ENCODE measurements at places on chromosomes 16 and 17.

DNA sequence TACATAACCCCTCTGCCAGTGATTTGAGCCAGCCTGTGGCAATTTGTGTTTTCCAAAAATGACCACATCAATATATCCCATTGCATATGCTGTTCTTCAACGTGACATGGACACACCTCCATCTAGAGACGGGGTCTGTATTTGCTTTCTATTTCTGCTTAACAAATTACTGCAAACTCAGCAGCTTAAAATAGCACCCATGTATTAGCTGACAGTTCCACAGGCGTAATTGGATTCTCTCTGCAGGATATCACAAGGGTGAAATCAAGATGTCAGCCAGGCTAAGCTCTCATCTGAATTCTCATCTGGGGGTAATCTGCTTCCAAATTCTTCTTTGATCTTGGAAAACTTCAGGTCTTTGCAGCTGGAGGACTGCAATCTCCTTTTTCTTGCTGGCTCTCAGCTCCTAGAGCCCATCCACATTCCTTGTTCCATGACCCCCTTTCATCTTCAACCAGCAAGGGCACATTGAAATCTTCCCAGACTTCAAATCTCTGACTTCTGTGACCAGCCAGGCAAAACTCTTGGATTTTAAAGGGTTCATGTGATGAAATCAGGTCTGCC lies 8.2 kb downstream of the KRT9 start:
- DNase-seq = no peak

GRCh38 chr17:11332706-11333105 lies 91.7 kb downstream of the SHISA6 start:
- no peak for DNase-seq

GRCh38 chr16:46627746-46628145 lies 6.6 kb upstream of the SHCBP1 start:
- no peak for DNase-seq

DNA sequence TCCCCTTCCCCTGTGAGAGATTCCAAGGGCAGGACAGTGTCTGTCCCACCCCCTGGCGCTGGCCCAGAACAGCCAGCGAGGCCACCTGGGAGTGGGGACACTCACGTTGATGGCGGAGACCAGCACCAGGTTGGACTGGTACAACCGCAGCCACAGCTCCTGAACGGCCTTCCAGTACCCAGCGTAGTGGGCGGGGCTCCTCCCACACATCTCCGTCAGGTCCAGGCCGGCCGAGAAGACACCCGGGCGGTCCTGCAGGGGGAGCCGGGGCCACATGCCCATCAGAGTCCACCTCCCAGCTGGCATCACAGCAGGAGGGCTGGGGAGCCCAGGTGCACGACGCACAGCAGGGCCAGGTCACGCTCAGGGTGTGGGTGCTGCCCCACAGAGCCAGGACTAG lies 7.1 kb downstream of the ECI1 start:
- no peak for DNase-seq

- DNase-seq = no peak
These were observed 27.0 kb downstream of the ATP6V0A1 start for GRCh38 chr17:42485680-42486079.

DNA sequence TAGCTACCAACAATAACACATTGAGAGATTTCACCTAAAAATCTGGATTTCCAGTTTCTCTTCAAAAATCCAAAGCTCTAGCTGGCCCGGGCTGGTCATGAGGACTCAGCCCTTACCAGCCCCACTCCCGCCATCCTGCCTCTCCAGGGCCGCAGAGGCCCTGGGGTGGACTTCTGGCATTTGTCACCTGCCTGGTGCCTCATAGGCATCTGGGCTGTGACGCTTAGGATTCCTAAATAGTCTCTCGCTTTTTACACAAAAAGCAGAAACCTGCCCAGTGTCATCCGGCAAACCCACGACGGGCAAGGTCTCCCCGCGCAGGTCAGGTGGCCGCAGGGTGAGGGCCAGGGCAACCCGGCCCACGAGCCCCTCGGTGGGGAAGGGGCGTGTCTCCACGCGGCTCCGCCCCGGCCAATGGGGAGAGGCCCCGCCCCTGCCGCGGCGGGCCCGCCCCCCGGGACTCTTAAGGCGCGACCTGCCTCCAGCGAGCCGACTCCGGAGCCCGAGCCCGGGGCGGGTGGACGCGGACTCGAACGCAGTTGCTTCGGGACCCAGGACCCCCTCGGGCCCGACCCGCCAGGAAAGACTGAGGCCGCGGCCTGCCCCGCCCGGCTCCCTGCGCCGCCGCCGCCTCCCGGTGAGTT lies at the start of gene VASN:
Gene VASN (plus strand): TSS at position 492 of the 644 bp plus-strand sequence. CDS start 9,030 bp downstream, outside the sequence.
- DNase-seq = peak; percentile 57

GRCh38 chr17:45646288-45646988 lies 137.7 kb upstream of the CRHR1 start:
- no peak for DNase-seq

DNA sequence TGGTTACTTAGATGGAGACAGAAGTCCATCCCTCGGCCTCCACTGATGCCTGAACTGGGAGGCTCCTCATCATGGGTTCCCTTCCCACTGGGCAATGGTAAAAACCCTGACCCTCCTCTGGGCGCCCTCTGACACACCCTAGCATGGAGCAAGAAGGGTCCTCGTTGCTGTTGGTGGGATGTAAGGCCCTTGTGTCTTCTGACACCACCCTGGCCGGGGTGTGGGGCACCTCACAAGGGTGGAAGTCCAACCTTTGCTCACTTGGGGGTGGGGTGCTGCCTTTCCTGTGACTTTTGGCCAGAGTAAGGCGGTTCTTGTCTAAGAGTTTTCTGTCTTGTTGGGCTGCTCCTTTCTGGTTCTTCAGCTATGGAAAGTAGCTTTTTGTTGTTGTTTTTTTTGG lies 28.7 kb downstream of the MPRIP start:
- no peak for DNase-seq

DNA sequence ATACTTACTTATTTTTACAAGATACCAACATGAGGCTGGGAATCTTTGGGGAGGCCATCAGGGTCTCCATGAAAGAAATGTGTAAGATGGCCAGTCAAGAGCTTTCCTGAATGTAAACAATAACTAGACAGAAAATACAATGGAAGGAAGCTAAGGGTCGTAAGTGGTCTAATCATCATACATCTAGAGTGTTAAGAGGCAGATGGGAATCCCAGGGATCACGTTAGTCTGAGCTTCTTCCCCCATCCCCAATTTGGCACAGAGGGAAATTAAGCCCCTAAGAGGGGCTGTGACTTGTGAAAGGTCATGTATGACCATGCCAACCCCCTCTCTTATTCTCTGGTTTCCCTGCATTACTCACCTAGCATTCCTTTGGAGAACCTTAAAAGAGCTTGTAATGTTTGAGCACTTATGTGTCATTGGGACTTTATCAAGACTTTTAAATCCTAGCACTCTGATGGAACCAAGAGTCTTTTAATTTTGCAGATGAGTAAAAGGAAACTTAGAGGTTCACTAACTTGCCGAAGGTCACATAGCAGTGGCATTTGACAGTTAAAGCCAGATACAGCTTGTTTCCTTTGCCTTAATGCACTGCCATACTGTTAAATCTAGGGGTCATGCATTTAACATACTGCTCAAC lies 46.1 kb downstream of the DCUN1D3 start:
- no peak for DNase-seq

DNA sequence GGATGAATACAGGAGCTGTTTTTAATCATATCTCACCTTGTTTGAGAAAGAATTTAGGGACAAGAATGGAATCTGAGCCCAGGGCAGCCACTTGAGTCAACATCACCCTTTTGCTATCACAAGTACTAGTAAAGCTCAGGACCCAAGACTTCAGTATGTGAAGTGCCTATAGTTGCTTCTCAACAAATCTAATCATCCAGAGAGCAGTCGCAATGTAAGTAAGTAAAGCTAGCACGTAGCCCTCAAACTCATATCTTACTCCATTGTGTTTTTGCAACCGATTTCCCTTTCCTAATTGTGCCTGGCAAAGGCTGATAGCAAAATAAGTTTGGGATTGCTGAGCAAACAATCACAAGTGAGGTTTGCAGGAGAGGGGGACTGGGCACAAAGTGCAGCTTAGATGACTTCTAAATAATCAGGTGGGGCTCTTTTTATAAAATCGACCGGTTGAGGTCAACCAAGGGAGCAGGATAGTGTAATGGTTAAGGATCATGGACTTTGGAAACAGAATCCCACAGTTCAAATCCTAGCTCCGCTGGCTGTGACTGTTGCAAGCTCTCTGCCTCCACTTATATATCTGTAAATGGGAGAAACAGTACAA lies 13.0 kb downstream of the TOB1 start:
- DNase-seq = no peak

- DNase-seq = no peak
These were observed 173.0 kb downstream of the FOXL1 start for GRCh38 chr16:86751076-86752030.

GRCh38 chr16:16828913-16829398 lies 450.0 kb downstream of the NPIPA7 start:
- DNase-seq = no peak

GRCh38 chr16:31185339-31185738 lies 5.4 kb downstream of the FUS start:
- no peak for DNase-seq

DNA sequence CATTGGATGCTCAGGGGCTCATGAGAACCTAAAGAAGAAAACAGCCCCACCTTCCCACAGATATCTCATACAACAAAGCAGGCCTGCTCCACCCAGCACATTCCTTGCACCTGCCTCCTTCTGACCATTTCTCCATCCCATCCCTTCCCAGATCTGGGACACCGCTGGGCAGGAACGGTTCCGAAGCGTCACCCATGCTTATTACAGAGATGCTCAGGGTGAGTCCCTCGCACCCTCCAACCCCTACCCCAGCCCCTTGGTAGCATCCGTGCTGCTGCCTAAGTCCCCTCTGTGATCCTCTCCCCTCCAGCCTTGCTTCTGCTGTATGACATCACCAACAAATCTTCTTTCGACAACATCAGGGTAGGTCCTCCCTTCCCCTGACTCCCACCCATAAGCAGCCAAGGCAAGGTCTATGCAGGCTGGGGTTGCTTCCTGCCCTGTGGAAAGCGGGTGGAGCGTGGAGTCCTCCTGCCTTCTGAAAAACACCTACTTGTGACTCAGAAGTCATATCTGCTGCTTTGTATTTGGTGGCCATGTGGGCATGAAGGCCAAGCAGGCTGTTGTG lies 5.4 kb upstream of the NHERF1 start:
- DNase-seq = no peak

GRCh38 chr17:41793784-41794539 lies 7.5 kb upstream of the JUP start:
- no peak for DNase-seq

- no peak for DNase-seq
These were observed 155.8 kb downstream of the SNX29 start for GRCh38 chr16:12132290-12132689.

DNA sequence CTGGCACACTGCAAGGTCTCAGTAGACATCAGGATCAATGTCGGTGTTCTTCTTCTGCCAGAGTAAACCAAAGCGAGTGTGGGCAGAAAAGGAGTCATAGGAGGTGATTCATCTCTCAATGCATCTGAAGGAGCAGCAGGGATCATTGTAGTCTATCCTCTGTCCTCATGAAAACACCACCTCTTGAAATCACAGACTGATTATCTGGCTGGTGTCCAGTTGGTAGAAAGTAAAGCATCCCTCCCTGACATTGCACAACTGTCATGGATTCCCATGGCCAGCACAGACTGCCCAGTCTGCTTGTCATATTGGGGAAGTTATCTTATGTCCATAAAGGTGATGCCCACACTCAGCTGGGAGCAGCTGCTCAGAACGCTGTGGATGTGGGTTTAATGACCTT lies 74.1 kb downstream of the ABCC12 start:
- no peak for DNase-seq

- DNase-seq = no peak
These were observed 1.4 kb upstream of the PITPNA start for GRCh38 chr17:1563786-1564613.

DNA sequence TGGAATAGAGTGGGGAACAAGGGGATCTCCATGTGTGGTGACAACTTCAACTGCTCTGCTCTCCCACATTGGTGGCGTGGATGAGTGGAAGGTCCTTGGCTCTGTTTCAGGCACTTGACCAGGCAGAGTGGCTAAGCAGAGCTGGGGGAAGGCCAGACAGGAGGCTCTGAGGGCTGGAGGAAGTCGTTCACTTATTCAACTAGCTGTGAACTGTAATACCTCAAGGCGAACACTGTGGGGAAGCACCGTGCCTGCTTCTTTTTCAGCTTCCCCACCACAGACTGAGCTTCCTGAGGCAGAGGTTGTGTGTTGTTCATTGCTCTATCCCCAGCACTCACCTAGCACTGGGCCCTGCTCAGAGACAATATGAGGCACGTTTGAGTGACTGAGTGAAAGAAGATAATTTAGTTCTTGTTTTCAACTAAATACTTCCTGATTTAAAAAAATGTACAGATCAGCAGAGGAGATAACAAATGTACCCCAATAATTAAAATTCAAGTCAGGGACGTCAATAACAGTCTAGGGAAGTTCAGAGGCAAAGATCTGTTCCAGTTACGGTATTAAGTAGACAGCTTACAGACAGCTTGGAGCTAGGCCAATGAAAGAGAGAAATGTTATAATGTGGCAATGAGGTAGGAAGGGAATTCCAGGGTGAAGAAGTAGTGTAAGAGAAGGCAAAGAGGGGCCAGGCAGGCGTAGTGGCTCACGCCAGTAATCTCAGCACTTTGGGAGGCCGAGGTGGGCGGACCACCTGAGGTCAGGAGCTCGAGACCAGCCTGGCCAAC lies 34.7 kb downstream of the MYO18A start:
- peak; percentile 47 for DNase-seq

DNA sequence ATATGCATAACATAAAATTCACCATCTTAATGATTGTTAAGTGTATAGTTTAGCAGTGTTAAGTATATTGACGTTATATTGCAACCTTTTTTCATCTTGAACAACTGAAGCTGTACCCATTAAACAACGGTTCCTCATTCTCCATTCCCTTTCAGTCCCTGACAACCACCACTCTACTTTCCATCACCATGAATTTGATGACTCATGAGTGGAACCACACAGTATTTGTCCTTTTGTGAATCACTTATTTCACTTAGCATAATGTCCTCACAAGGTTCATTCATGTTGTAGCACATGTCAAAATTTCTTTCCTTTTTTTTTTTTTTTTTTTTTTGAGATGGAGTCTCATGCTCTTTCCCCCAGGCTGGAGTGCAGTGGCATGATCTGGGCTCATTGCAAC lies 46.0 kb downstream of the HOXB1 start:
- no peak for DNase-seq

DNA sequence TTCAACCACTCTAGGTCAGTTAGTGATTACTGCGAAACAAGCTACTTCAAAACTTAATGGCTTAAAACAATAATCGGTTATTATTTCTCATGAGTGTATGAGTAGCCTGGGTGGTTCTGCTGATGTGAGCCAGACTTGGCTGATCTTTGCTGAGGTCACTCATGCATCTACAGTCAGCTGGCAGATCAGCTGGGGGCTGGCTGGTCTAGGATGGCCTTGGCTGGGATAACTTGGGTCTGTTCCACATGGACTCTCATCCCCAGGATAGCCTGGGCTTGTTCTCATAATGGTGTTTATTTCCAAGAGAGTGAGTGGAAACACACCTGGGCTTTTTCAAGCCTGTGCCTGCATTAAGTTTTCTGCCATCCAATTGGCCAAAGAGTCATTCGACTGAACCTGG lies 13.0 kb downstream of the CCDC182 start:
- DNase-seq = no peak

Data from activated gamma-delta T cell treated with anti-CD3 and anti-CD28 coated beads, Interleukin-2, amount 50 U/mL, for 16 hours (primary cell).